ENCODE measurements at places on chromosomes 6 and 20.

GRCh38 chr20:378961-379336 lies 1.6 kb upstream of the TRIB3 start:
- DNase-seq = no peak

DNA sequence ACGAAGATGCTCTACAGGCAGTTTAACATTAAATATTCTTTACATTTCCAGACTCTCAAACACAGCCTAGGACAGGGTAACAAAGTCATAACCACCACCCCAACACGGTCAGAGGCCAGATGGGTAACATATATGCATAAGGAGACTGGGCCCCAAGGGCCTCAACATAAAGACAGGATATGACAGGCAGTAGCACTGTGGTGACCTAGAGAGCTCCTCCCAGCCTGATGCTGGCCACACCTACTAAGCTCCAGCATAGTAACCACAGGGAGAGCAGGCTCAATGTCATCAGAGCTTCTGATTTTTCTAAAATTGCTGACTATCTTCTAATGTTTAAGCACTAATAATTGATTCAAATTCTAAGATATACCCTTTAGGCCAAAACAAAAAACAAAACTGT lies 21.7 kb downstream of the SMLR1 start:
- no peak for DNase-seq

- no peak for DNase-seq
These were observed 1.5 kb upstream of the SLC17A3 start for GRCh38 chr6:25875563-25875905.

- no peak for DNase-seq
These were observed 115.3 kb upstream of the TRAF3IP2 start for GRCh38 chr6:111720931-111721496.
